ENCODE measurements at places on chromosomes 3 and 15.

- DNase-seq, result no peak
Measured at GRCh38 chr3:132315851-132316250, 1.4 kb upstream of the ACP3 start.

- DNase-seq, result no peak
Measured at GRCh38 chr3:150631515-150632221, 28.5 kb downstream of the SELENOT start.

GRCh38 chr3:133457465-133458067 is 57.7 kb downstream of the BFSP2 start:
- DNase-seq, result no peak

GRCh38 chr3:45910892-45911291 is 24.5 kb downstream of the CCR9 start:
- no peak for DNase-seq

DNA sequence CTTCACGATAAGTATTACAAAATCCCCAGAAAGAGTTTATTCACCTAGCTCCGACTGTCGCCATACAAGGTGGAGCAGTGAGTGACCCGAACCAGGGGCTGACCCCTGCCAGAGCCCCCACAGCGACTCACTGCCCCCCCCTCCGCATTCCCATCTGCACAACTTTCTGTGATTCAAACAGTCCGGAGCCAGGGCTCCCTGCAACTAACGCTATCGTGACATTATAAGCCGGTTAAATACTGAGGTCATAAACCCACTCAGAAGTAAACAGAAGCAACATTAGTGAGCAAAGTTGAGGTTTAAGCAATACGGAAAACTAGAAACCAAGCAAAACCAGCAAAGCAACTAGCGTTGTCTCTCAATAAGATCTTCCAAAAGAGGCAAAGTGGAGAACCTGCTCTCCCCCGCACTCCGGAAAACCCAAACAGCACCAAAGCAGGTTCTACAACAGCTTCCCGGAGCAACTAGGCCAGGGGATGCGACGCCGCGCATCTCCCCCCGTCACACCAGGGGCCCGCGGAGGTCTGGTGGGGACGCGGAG is 642 bp downstream of the SCAP start:
- DNase-seq, result peak; percentile 22

GRCh38 chr3:38986901-38987300 is 64.8 kb downstream of the SCN11A start:
- no peak for DNase-seq

DNA sequence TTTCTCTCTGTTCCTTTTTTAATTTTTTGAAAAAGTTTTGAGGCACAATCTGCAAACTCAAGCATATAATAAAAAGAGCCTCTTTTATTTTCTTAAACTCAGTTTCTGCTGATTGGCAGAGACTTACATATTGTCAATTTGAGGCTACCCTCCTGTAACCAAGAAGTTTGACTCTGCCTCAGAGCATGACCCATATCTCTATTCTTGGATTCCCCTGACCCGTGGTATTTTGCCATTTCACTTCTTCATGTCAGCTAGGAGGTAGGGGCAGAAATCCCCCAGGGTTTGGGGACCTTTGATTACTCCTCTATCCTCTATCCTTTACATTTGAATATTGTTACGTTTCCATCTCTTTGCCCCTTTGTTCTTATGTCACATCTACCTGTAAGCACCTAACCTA is 479.1 kb upstream of the ALCAM start:
- DNase-seq, result no peak

DNA sequence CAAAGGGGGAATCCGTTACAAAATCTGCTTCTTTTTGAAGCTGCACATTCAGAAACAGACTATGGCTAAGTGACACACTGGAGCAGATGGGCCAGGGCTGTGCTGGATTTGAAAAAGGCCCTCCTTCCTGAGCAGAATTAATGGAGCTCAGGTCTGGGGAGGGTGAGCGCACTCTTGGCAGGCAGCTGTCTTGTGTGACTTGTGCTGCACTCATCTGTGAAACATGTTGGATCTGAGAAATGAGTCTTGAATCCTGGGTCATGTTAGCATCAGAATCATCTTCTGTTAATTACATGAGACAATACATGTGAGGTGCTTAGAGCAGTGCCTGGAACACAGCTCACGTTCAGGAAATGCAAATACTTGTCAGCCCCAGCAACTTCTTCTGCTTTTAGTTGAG is 219.6 kb downstream of the THSD4 start:
- no peak for DNase-seq

GRCh38 chr3:54818486-54818885 is 109.4 kb downstream of the LRTM1 start:
- no peak for DNase-seq

DNA sequence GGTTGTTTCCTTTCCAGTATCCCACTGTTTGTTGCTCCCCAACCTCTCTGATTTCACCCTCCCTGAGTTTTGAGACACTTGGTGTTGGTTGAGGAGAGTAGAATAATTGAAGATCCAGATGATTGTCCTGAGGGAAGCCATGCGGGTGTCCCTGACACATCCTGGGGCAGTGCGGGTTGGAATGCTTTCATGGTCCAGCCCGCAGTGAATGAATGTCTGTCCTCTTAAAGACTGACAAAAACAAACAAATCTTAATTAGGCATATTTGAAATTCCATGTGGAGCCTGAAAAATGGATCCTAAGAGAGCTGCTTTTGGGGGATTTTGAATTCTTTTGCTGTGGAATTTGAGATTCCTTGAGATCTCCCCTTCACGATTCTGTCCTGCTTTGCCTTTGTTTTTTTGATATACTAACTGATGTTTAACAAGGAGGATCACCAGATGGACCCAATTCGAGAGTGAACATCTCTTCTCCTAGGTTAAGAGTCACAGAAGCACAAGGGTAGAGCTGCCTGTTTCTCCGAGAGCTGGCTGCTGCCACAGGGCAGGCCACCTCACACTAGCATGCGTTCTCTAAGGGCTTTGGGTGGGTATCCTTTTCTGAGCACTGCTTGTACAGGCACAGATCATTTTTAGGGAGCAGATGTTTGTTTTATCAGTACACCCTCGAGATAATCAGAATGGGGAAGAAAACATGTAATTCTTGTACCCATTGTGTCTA is 47.4 kb downstream of the GPR171 start:
- DNase-seq, result no peak

- no peak for DNase-seq
Measured at GRCh38 chr3:122148941-122149627, 34.4 kb upstream of the CASR start.

DNA sequence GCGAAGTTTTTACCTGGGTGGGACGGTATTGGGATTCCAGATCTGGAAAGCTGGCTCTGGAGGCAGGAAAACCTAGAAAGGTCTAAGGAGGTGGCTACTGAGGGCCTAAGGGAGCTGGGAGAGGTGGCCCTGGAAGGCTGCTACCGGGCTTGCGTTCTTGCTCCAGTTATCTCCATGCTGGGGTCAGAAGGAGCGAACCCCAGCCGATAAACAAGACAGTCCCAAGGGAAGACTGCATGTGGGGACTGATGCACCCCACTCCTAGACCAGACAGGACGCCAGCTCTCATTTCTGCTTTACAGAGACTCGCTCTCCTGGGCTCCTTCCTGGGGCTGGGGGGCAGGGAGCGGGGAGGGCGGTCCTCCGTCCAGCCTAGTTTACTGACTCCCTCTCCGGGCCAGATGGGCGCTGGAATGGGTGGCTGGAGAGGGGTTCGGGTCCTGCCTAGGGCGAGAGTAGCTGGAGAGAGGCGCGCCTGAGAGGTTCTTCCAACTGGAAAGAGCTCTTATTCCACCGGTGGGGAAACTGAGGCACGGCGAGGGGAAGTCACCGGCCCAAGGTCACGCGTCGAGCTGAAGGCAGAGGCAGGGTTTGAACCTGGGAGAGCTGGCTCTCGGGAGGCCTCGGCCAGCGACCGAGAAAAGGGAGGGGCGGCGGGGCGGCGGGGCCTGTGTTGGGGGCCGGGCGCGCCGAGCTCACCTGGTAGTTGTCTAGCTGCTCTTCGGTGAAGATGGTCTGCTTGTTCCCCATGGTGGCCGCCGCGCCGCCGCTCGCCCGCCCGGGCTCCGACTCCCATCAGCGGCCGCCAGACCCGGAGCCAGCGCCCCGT is 565 bp downstream of the CIB2 start:
- DNase-seq, result no peak

DNA sequence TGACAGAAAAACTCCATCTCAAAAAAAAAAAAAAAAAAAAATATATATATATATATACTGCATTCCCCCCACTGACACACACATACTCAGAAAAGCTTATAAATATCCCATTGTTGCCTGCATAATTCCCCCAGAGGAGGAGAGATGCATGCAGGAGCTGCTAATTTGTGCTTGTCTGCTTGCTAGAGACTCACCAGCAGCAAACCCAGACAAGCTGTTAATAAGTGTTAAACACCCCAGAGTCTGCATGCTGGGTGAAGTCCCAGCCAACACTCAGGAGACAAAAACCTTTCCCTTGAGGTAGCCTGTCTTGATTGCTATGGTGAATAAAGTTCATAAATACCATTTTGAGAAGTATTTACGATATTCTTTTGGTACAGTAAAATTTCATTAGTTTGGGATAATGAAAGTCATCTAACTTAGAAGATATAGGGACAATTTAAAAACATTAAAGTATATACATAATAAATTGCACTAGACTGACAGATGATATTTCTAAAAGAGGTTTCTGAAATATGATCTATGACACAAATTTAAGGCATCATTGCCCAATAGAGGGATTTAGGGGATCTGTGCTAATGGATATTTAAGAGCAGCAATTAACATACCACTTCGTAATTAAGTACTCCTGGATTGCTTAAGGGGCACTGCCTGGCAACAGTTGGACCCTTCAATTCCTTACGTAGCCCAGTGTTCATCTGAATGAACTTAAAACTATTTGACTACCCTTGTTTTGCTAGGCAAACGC is 400.0 kb upstream of the C2CD4B start:
- DNase-seq, result no peak

DNA sequence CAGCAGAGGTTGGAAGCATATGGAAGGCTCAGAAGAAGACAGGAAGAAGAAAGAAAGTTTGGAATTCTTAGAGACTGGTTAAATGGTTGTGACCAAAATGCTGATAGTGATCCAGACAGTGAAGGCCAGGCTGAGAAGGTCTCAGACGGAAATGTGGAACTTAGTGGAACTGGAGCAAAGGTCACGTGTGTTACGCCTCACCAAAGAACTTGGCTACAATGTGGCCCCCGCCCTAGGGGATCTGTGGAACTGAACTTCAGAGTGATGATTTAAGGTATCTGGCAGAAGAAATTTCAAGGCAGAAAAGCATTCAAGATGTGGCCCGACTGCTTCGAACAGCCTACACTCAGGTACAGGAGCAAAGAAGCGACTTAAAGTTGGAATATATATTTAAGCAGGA is 83.1 kb downstream of the MYO5A start:
- no peak for DNase-seq

DNA sequence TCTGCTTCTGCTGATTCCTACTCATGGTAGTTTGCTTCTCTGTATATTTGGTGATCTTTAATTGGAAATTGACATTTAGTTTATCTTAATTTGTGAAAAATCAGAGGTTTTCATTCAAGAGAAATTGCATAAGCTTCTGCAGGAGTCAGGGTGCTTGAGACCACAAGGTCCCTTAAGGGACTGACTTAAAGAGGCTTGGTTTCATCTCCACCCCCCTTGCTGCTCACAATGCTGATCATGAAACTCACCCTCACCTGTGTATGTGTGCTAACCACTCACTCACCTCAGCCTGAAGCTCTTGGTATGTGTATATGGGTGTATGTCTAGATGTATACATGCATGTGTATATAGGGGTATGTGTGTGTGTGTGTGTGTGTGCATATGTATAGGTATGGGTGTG is 11.4 kb downstream of the PGPEP1L start:
- no peak for DNase-seq

DNA sequence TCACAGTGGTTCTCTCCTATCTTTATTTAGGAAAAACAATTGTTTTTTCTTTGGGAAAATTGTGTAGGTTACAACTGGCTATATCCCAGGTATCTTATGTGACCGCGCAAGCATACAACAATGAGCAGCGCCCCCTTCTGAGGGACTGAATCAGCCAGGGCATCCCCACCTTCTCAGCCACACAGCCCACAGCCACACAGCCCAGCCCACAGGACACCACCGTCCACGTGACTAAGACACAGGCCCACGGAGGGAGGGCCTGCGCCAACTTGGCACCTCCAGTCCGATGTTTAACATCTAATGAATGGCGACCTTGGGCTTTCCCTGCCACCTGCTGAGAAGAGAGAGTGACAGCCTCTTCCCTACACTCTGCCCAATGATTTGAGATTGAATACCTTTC is 68.1 kb downstream of the ATP10A start:
- DNase-seq, result no peak

DNA sequence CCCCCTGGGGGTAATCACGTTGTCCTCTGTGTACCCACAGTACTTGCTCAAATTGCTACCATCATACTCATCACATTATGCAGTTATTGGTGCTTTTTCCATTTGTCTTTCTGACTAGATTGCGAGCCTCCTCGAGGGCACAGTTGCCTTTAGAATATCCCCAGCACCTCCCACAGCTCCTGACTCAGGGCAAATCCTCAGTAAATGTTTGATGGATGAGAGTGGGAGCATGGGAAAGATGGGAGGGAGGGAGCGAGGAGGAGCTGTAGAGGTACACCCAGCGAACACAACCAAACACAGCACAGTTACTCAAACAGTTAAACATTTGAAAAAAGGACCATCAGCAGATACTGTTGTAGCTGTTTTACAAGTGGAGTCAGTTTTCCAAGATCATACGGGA is 27.9 kb downstream of the SIDT1 start:
- no peak for DNase-seq

DNA sequence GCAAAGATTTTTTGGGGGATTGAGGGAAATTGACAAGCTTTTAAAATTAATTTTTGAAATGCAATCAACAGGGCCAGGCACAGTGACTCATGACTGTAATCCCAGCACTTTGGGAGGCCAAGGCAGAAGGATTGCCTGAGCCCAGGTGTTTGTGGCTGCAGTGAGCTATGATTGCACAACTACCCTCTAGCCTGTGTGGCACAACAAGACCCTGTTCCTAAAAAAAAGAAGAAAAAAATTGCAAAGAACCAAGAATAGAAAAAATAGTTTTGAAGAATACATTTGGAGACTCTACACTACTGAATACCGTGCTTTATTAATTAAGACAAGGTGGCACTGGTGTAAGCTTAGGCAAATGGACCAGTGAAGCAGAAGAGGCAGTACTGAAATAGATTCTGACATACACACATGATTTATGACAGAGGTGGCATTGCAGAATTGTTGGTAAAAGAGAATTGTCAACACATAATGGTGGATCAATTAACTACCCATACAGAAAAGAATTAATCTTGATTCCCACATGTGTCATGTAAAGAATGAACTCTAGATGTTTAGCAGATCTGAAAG is 443.3 kb upstream of the ATP11B start:
- no peak for DNase-seq

GRCh38 chr15:94943888-94944287 is 712.5 kb downstream of the MCTP2 start:
- DNase-seq, result no peak
